ENCODE measurements at places on chromosomes 16 and 17.

GRCh38 chr16:88373927-88374492 lies 8.7 kb upstream of the ZNF469 start:
- no peak for DNase-seq

GRCh38 chr16:72677662-72678447 lies 370.1 kb downstream of the ZFHX3 start:
- no peak for DNase-seq

GRCh38 chr16:10881479-10882030 lies 4.6 kb downstream of the CIITA start:
- no peak for DNase-seq

- no peak for DNase-seq
These were observed 24.5 kb upstream of the SUPT4H1 start for GRCh38 chr17:58376472-58377000.

DNA sequence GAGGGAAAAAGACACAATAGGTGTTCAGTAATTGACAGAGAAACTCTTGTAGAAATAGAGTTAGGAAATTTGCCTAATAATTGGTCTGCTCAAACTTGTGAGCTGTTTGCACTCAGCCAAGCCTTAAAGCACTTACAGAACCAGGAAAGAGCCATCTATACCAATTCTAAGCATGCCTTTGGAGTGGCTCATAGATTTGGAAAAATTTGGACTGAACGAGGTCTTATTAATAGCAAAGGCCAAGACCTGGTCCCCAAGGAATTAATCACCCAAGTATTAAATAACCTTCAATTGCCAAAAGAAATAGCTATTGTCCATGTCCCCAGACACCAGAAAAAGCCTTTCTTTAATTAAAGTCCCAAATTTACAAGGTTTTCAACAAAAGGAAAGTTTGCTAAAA lies 90.3 kb downstream of the EMP2 start:
- DNase-seq, result no peak

DNA sequence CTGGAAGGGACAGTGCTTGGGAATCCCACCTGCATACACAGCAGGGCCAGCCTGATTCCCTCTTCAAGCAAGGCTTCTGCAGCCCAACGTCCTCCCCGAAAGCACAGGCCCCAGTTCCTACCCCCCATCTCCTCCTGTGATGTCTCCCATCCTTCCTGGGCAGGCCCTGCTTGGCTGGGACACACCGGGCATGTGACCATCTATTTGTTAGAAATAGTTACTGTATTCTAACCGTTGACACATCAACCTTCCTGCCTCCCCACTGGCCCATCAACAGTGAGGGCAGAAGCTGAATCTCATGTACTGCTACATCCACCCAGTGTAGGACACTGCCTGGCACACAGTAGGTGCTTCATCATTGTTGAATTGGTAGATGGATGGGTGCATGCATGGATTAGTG lies 10.7 kb downstream of the PRR29 start:
- no peak for DNase-seq

GRCh38 chr16:72012607-72013006 lies 4.1 kb downstream of the DHODH start:
- no peak for DNase-seq
